ENCODE measurements at places on chromosomes 7 and 10. TPM values are rescaled to one million over a fixed set of nuclear protein-coding genes. Genes with fewer than 3 reads are reported as not detected.

Gene MACC1
- 4.9 TPM for polyA plus RNA-seq

Gene GPR37
- 3.6 TPM for polyA plus RNA-seq

Gene SRRM3
- 10.4 TPM for polyA plus RNA-seq

Gene CALML3
- polyA plus RNA-seq = 224 TPM

Gene TMEM196
- polyA plus RNA-seq = not detected

Gene PVRIG
- polyA plus RNA-seq = 0.24 TPM

Gene PTPN20
- polyA plus RNA-seq = 2.3 TPM

Gene CYP3A7
- polyA plus RNA-seq = 0.02 TPM

Gene C1QL3
- not detected for polyA plus RNA-seq

Gene PDGFA
- 6.1 TPM for polyA plus RNA-seq

Gene LRGUK
- polyA plus RNA-seq = 0.09 TPM

Gene OR2A42
- not detected for polyA plus RNA-seq

Gene ZNF277
- polyA plus RNA-seq = 14.5 TPM

Gene GNG11
- 5.7 TPM for polyA plus RNA-seq

Gene HYAL4
- polyA plus RNA-seq = not detected

Gene CHRM2
- polyA plus RNA-seq = 0.04 TPM

Gene CYP3A4
- polyA plus RNA-seq = 0.20 TPM

Gene FLNC
- polyA plus RNA-seq = 3.1 TPM

Gene NCAPG2
- polyA plus RNA-seq = 4.9 TPM

Gene NUDT13
- polyA plus RNA-seq = 1.3 TPM

Gene IFIT3
- polyA plus RNA-seq = 1.4 TPM

Gene ASIC3
- 4.2 TPM for polyA plus RNA-seq
